ENCODE measurements at places on chromosomes 11 and 22. TPM values are rescaled to one million over a fixed set of nuclear protein-coding genes. Genes with fewer than 3 reads are reported as not detected.

- no peaks in the 10 kb centered on the region for H3K36me3 ChIP-seq
- H3K4me1 ChIP-seq: peaks cover 6% of the 10 kb centered on the region
- H3K27ac ChIP-seq: no peak overlapping the region
Observed at GRCh38 chr11:104142698-104143097, 21.2 kb downstream of the PDGFD start.

The LINC01488 gene
- total RNA-seq: not detected

GRCh38 chr11:92125321-92125720, 99.3 kb upstream of the FAT3 start:
- no peak overlapping the region for H3K27ac ChIP-seq
- no peak overlapping the region for H3K4me3 ChIP-seq
- DNase-seq: no peak

GRCh38 chr22:46881373-46882118, 119.1 kb downstream of the TBC1D22A start:
- no peak overlapping the region for H3K27ac ChIP-seq
- no peak overlapping the region for H3K4me3 ChIP-seq
- no peak for DNase-seq
- peaks cover 9% of the 10 kb centered on the region for H3K27me3 ChIP-seq
- H3K36me3 ChIP-seq: peaks cover 13% of the 10 kb centered on the region

DNA sequence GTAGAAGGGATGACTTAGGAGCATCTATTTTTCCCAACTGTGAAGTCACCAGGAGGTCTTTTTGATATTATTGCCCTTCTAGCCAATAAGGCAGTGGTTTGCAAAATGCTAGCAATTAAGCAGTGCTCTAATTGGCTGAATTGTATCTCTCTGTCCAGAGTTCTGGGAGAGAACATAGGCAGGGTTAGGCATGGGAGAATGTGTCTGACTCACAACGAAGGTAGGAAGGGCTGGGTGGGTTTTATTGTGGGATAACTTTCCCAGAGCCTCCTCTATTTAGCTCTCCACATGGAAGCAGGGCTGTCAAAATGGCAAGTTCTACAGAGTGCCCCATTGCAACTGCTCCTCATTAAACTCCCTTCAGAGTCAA, 415.9 kb upstream of the CADM1 start:
- DNase-seq: no peak
- no peak overlapping the region for H3K4me3 ChIP-seq
- no peaks in the 10 kb centered on the region for H3K27me3 ChIP-seq

DNA sequence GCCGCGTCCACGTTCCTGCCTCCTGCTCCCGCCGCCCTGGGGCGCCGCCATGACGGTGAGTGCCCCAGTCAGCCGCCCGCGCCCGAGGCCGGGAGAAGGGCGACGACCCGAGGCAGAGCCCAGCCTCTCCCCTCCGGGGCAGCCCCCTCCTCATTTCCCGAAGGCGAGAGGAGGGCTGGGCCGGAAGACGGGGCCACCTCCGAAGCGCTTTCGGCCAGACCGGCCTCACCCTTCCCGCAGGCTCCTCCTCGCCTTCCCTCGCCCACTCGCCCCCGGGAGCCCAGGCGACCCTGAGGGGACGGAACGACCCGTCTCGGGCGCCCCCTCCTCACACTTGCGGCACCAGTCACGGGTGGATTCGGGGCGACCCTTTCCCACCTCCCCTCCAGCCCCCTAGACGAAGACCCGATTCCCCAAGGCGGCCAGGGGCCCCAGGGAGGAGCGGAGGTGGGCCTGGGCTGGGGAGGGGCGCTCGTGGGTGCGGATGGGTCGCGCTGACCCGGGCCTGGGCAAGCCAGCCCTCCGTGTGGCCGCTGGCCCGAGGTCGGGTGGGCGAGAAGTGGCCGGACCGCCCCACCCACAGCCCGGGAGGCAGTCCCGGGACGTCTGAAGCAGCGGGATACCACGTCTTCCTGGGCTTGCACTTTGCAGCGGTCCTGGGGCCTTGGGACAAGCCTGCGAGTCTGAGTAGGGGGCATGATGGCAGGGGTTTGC, 49.7 kb downstream of the TRIOBP start:
- H3K4me1 ChIP-seq: peaks cover 32% of the 10 kb centered on the region
- peak overlapping the region; percentile 95 for H3K4me3 ChIP-seq
- peak overlapping the region; percentile 91 for H3K27ac ChIP-seq
- peak; percentile 62 for DNase-seq
- peaks cover 11% of the 10 kb centered on the region for H3K36me3 ChIP-seq

The SLC22A9 gene
- not detected for total RNA-seq

DNA sequence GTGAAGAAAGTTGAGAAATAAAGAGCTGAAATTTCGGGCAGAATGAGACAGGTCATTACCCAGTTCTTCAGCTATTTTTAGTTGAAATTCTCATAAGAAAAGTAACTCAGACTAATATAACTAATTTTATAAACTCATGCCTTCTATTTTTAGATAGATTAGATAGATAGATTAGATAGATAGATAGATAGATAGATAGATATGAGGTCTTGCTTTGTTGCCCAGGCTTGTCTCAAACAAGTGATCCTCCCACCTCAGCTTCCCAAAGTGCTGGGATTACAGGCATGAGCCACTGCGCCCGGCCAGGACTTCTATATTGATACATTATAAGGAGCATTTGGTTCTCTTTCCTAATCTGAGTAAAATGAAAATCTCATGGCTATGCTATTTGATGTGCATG, 26.9 kb upstream of the OR8G1 start:
- no peaks in the 10 kb centered on the region for H3K36me3 ChIP-seq
- H3K4me3 ChIP-seq: no peak overlapping the region
- no peak overlapping the region for H3K27ac ChIP-seq
- H3K4me1 ChIP-seq: no peaks in the 10 kb centered on the region
- H3K27me3 ChIP-seq: peaks cover 4% of the 10 kb centered on the region

The LTO1 gene
- 23.3 TPM for total RNA-seq

DNA sequence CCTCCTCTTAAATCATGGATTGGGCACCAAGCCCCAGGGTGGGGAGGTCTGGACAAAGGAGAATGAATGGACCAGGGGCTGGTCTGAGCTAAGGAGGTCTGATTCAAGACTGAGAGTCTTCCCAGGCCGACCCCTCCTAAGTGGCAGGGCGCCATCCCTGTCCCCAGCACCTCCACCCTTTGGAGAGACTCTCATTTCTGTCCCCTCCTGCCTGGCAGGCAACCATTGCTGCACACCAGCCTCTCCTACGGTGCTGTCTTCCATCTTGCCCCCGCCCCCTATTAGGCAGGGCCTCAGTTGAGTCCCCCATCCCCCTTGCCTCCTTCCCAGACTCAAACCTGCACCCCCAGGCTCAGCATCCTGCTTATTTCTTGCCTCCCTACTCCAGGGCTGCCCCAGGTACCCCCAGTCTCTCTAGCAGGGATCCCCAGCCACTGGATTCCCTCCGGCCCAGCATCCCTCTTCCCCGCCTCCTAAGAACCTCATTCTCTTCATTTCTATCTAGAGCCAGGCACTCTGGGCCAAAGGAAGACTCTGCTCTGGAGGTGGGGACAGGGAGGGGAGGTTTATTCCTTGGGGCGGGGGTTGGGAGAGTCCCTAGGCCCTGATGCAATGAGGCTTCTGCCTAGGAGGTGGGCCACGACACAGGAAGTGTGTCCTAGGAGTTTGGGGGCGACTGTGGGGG, 1.7 kb upstream of the RCOR2 start:
- DNase-seq: no peak
- peaks cover 5% of the 10 kb centered on the region for H3K36me3 ChIP-seq
- H3K4me3 ChIP-seq: peak overlapping the region; percentile 65
- peaks cover 7% of the 10 kb centered on the region for H3K4me1 ChIP-seq
- peaks cover 9% of the 10 kb centered on the region for H3K27me3 ChIP-seq

DNA sequence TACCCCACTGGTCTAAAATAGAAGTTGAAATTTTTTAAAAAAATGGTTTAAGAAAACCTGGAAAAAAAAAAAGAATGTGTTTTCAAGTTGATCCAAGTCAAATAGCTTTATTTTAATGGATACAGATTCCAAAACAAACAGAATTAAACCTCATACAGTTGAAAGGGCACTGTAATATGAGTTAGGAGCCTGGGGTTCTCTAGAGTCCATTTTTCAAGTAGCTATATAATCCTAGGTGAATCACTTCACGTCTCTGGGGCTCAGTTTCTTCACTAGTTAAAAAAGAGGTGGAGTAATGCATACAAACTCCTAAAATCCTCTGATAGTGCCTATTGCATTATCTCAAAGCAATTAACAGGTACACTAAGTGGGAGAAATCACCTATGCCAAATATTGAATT, 132.9 kb downstream of the BBOX1 start:
- H3K4me1 ChIP-seq: no peaks in the 10 kb centered on the region
- H3K36me3 ChIP-seq: no peaks in the 10 kb centered on the region
- peaks cover 4% of the 10 kb centered on the region for H3K27me3 ChIP-seq
- no peak overlapping the region for H3K27ac ChIP-seq

The KCNK4 gene
- total RNA-seq: 0.36 TPM

The MYEOV gene
- total RNA-seq: not detected

The CRYBB1 gene
- total RNA-seq: 9.5 TPM

DNA sequence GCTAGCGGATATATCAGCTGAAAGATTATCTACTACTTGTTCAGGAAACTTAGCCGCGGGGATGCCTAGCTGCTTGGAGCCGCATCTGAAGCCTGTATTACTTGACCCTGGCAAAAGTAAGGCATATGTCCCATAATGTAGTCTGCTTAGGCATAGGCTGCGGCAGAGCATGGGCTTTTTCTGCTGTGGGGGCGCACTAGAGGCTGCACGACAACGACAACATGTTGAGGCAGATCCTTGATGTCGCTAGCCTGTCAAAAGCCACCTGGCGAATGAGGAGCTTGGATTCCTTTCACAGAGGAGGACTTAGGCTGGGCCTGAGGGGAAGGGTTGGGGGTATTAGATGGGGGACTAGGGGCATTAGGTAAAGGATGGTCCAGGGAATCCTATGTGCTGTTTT, 1.1 kb upstream of the OR52N2 start:
- peaks cover 55% of the 10 kb centered on the region for H3K36me3 ChIP-seq
- H3K4me3 ChIP-seq: peak overlapping the region; percentile 96
- H3K27ac ChIP-seq: peak overlapping the region; percentile 100
- DNase-seq: no peak
- H3K27me3 ChIP-seq: peaks cover 15% of the 10 kb centered on the region
- peaks cover 68% of the 10 kb centered on the region for H3K4me1 ChIP-seq

DNA sequence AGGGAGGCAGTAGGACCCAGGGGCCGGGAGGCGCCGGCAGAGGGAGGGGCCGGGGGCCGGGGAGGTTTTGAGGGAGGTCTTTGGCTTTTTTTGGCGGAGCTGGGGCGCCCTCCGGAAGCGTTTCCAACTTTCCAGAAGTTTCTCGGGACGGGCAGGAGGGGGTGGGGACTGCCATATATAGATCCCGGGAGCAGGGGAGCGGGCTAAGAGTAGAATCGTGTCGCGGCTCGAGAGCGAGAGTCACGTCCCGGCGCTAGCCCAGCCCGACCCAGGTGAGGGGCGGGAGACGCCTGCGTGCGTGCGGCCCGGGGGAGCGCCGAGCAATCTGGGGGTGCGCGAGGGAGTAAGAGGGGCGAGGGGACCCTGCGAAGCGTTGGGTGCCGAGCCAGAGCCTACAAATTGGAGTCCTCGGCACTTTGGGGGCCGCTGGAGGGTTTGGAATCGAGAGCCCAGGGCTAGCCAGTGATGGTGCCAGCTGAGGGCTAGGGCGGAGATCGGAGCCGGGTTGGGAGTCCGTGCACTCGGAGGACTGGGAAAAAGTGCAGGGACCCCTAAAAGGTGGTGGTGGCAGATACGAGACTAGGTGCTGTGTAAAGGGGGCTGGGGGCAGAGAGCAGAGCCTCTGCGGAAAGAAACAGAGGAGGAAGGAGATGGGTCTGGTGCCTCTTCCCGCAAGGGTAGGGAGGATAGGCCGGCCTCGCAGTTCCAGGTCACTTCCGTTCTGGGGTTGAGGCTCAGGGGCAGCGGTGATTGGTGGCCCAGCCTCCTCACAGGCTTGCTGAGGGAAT, at the start of gene SERPINH1:
Gene SERPINH1, plus strand, starts transcription at position 206 of the 788 bp plus-strand sequence. CDS start 4,097 bp downstream, outside the sequence.
- peaks cover 5% of the 10 kb centered on the region for H3K36me3 ChIP-seq
- peak within 1 kb of the TSS; percentile 99 for H3K27ac ChIP-seq
- H3K27me3 ChIP-seq: peaks cover 26% of the 10 kb centered on the region
- H3K4me3 ChIP-seq: peak within 1 kb of the TSS; percentile 99
- peaks cover 56% of the 10 kb centered on the region for H3K4me1 ChIP-seq
- peak; percentile 78 for DNase-seq

DNA sequence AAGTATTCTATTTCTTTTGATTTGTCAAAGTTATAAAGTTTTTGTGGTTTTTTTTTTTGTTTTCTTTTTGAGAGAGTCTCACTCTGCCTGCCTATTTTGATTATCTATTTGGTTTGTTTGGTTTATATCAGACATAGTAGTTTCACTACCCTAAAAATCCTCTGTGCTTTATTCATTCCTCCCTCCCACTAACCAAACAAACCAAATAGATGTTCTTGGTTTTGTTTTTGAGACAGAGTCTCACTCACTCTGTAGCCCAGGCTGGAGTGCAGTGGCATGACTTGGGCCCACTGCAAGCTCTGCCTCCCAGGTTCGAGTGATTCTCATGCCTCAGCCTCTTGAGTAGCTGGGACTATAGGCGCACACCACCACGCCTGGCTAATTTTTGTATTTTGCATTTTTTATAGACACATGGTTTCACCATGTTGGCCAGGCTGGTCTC, 67.9 kb downstream of the ENTHD1 start:
- no peaks in the 10 kb centered on the region for H3K36me3 ChIP-seq
- no peak for DNase-seq

The CASP5 gene
- total RNA-seq: not detected

DNA sequence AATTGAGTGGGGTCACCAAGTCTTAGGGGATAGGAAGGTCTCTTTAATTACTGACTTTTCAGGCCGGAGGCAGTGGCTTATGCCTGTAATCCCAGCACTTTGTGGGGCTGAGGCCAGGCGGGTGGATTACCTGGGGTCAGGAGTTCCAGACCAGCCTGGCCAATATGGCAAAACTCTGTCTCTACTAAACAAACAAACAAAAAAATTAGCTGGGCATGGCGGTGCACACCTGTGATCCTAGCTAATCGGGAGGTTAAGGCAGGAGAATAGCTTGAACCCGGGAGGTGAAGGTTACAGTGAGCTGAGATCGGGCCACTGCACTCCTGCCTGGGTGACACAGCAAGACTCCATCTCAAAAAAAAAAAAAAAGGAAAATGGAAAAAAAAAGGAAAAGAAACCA, 1.8 kb upstream of the FANCF start:
- H3K27ac ChIP-seq: no peak overlapping the region
- peaks cover 3% of the 10 kb centered on the region for H3K4me1 ChIP-seq
- no peaks in the 10 kb centered on the region for H3K36me3 ChIP-seq
- DNase-seq: no peak
- no peaks in the 10 kb centered on the region for H3K27me3 ChIP-seq

The SHISA8 gene
- total RNA-seq: 0.41 TPM

GRCh38 chr11:110928391-110928790, 216.2 kb upstream of the ARHGAP20 start:
- no peak overlapping the region for H3K4me3 ChIP-seq
- no peak overlapping the region for H3K27ac ChIP-seq
- H3K36me3 ChIP-seq: no peaks in the 10 kb centered on the region
- no peaks in the 10 kb centered on the region for H3K4me1 ChIP-seq
- no peaks in the 10 kb centered on the region for H3K27me3 ChIP-seq
- no peak for DNase-seq

DNA sequence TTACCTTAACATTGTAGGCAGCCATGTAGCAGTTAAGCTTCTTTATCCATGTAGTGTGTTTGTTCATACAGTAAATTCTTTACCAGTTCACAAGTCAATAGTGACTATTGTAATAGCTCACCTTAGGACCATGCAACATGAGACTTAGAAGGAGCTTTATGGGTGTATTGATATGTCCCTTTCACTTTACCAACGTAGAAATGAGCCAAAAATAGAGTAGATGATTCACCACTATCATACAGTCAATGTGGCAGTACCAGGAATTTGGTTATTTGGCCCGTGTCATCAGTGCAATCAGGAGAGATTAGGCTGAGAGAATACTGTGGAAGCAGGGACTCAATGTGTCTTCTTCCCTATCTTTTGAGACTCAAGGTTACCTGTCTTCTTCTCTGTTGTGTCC, 4.7 kb downstream of the ZDHHC13 start:
- H3K4me1 ChIP-seq: peaks cover 4% of the 10 kb centered on the region
- no peak overlapping the region for H3K27ac ChIP-seq
- H3K36me3 ChIP-seq: no peaks in the 10 kb centered on the region
- DNase-seq: no peak
- no peak overlapping the region for H3K4me3 ChIP-seq

The RPS25 gene
- total RNA-seq: 1,293 TPM
